ENCODE measurements at places on chromosomes 5 and 9. TPM values are rescaled to one million over a fixed set of nuclear protein-coding genes. Genes with fewer than 3 reads are reported as not detected.

- no peak for DNase-seq
These were observed 465.6 kb upstream of the KIF2A start for GRCh38 chr5:61840361-61840760.

Gene PCA3
- 0.84 TPM for total RNA-seq

DNA sequence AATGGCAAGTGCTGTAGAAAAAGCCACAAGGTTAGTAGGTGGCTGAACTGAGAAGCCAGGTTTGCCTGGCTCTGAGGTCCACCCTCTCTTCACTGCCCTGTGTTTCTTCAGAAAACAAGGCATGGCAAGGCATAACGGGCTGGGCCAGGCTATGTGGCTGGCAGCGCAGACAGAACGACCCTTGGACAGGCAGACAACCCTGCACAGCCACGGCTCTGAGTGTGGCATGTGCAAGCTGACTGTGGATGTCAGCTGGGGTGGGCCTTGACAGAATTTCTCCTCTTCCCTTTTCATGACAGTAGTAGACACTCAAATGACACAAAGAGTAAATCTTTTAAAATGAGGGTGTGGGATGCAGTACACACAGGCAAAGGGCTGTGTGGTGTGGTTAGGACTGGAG lies 81.7 kb downstream of the MACROH2A1 start:
- no peak for DNase-seq

Gene ADAMTSL1
- total RNA-seq, result 3.0 TPM

Gene ADAMTSL2
- total RNA-seq, result 1.1 TPM

GRCh38 chr9:124040186-124040931 lies 28.8 kb downstream of the LHX2 start:
- DNase-seq, result no peak

- no peak for DNase-seq
These were observed 17.9 kb upstream of the MSMP start for GRCh38 chr9:35771943-35772342.

DNA sequence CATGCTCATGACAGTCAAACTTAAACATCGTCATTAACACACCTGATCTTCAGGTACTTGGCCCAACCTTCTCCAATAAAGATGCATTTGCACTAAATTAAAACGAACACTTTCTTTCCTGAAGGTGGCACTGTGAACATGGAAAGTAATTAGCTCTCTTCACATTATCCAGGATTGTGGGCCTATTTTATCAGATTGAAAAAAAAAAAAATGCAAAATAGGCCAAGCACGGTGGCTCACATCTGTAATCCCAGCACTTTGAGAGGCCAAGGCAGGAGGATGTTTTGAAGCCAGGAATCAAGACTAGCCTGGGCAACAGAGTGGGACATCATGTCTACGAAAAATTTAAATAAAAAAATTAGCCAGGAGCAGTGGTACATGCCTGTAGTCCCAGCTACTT lies 14.4 kb upstream of the CDC20B start:
- DNase-seq, result no peak

- DNase-seq, result no peak
These were observed 37.7 kb upstream of the PCSK1 start for GRCh38 chr5:96470785-96471184.

Gene SLC36A2
- not detected for total RNA-seq

- peak; percentile 61 for DNase-seq
These were observed at the start of the genes HARS1 and HARS2 for GRCh38 chr5:140690941-140691924. Gene HARS1 (minus strand): TSS chr5:140691370. CDS start chr5:140691304, 66 bp downstream. Gene HARS2 (plus strand): TSS chr5:140691455. CDS start chr5:140691649, 194 bp downstream.

Measured in omental fat pad (tissue), 4 donors.